ENCODE measurements at places on chromosomes 7 and 10.
A peak's percentile ranks its signal among the peaks of the same experiment; 100 is the strongest.

GRCh38 chr7:106256144-106256543 lies 28.6 kb downstream of the NAMPT start:
- no peak for DNase-seq

DNA sequence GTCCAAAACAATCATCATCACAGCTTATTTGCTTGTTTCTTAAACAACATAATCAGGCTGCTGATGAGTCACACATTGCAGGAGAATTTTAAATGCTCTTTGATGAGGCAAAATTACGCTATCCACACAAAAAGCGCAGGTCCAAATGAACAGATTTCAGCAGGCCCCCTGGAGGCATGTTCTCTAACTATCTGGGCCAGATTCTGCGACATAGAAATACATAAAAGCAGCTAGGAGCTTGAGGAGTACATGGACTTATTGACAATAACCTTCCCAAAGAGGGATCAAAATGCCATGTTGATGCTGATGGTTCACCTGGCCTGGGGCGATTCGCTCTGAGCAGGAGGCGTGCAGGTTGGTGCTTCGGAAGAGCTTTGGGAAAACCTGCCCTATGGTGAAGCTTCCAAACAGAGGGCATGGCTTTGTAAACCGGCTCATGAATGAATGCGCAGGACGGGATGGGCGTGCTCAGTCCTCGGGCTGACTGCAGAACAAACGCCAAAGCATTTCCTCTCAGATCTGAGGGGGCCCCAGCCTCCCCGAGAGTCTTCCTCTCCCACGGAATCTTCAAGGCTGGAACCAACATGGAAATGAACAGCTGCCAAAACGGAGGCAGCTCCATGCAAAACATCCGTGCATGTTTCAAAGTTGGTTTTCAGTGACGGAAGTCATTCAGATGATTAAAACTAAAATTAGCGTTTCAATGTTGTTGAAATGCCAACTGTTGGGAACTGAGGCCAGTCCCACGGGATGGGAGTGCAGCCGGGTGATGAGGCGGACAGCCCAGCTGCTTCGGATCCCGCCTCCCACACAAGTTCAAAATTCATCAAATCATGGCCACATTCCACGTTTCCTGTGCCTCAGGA lies 179.6 kb downstream of the TCERG1L start:
- no peak for DNase-seq

- DNase-seq = no peak
Measured at GRCh38 chr7:134875867-134876266, 96.4 kb downstream of the CALD1 start.

DNA sequence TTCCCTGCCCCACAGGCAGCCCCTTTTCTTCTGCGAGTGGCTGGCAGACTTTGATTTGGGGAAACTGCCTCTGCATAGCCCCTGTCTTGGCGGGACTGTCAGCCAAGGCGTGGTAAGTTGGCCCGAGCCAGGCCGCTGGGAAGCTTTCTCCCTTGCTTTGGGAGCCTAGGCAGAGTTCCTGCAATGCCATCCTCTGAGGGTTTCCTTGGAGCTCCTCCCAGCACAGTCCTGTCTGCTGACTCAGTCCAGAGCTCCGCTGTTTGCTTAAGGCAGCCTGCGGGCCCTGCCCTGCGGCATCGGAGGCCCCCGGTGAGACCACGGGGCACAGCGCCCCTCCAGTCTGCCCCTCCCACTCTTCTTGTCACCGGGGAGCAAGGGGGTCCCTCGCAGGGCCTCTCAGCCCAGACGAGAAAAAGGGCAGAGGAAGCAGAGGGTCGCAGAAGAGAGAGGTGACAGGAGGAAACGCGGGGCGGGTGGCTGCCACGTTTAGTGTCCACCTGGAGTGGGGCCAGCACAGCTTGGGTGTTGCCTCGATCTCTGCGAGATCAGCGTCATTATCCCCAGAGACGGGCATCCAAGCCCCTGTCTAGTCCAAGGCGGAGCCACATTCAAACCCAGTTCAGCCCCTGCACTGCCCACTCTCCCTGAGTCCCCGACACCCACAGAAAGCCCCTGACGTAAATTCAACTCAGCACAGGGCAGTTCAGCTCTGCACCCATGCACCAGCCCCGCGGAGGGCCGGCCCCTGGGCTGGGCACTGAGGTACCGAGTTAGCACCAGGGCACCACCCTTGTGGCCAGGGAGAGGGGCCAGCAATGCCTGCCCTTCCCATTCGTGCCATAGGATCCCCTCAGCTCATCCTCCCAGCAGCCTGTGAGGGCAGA lies 59.0 kb upstream of the CHST15 start:
- peak; percentile 49 for DNase-seq

DNA sequence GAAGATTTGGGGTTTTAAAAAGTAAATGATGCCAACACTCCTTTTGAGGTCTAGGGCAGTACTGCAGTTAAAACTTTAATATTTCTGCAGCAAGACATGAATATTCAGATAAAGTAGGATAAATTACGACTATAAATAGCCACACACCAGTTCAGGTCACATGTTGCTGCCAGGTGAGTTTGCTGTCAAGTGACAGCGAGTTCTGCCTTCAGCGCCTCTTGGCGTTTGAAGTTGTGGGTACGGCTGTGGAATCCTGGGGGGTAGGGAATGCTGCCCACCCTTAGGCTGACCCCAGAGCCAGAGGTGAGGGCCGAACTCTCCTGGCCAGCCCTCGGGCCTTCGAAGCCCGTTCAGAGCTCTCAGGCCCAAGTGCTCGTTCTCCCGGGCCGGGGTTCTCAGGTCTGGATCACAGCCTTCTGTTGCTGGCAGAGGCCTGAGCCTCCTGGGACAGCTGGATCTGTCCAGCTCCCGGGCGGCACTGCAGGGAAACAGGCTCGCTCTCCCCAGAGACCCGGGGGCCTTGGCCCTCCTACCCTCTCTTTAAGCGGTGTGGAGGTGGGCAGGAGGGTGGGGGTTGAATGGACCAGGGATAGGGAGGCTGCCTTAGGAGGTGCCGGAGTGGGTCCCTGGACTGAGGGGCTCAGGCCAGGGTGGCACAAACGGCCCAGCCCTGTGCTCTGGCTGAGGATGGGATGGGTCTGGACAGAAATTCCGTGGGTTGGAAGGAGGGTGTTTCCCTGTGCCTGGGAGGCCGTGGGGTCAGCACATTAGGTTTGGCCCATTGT lies 5.4 kb downstream of the BRI3 start:
- DNase-seq = no peak
